ENCODE measurements at places on chromosomes 5 and 9. TPM values are rescaled to one million over a fixed set of nuclear protein-coding genes. Genes with fewer than 3 reads are reported as not detected.

DNA sequence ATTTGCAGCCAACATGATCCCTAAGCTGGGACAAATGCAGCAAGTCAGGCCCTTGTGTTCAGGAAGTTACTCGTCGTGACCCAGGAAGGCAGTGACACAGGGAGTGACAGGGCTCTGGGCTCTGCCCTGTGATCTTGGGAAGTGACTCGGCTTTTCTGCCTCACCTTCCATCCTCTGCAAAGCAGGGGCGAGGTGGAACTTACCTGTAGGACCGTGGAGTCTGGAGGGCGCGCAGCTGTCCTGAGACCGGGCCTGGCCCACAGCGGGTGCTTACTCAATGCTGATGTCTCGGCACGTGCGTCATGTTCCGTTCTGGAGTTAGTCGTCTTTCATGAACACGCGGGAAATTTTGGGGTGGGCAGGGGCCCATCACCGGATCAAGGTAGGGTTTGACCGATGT, 22.8 kb upstream of the LPCAT1 start:
- DNase-seq, result no peak

DNA sequence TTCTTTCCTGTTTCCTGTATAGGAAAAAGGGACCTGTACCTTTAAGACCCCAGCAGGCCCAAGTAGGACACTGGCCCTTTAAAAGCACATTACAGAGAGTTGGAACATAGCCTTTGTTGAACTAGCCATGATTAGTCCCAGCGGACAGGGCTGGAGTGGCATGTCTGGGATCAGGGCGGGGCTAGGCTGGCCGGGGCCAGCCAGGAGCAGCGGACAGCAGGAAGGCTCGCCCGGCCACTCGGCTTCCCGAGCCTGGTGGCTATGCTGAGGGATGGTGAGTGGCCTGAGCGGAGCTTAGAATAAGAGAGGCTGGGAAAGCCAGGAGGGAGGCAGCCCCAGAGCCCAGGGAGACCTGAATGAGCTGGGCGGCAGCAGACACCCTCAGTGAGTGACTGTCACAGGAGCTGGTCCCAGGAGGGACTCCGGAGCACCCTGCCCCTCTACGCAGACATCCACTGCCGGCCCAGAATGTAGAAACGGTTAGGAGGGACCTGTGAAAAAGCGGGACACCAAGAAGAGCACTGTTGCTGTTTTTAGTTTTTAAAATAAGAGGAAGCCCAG, 92.1 kb downstream of the DAB2IP start:
- DNase-seq, result no peak

DNA sequence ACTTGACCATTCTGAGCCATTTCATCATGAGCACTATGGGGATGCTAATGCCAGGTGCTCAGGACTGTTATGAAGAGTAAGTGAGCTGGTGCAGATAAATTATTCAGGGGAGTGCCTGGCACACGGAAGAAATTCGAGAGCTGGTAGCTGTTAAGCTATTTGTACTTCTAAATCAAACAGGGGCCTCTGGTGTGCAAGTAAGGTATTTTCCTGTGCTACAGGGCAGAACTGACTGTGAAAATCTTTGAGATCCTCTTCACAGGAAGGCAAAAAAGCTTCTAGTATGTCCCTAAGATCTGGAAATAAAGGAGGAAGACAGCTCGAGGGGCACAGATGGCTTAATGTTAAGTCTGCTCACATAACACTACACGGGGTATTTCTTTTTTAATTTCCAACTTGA, 106.3 kb upstream of the SPOCK1 start:
- DNase-seq, result no peak

DNA sequence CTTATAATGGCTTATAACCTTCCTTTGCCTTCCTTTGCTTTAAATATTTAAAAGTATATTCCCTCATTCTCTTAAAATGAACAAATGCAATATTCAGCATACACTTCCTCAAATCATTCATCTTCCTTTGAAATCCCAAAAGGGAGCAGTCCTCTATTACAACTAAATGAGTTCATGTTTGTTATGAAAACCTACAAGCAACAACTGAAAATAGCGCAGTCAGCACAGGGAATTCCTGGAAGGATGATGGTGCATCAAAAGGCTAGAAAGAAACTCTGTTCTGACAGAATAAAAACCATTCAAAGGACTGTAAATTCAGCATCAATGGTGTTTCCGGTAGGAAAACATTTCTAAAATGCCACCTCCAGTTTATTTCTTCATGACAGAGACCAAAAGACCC, 3.3 kb downstream of the NR6A1 start:
- no peak for DNase-seq

DNA sequence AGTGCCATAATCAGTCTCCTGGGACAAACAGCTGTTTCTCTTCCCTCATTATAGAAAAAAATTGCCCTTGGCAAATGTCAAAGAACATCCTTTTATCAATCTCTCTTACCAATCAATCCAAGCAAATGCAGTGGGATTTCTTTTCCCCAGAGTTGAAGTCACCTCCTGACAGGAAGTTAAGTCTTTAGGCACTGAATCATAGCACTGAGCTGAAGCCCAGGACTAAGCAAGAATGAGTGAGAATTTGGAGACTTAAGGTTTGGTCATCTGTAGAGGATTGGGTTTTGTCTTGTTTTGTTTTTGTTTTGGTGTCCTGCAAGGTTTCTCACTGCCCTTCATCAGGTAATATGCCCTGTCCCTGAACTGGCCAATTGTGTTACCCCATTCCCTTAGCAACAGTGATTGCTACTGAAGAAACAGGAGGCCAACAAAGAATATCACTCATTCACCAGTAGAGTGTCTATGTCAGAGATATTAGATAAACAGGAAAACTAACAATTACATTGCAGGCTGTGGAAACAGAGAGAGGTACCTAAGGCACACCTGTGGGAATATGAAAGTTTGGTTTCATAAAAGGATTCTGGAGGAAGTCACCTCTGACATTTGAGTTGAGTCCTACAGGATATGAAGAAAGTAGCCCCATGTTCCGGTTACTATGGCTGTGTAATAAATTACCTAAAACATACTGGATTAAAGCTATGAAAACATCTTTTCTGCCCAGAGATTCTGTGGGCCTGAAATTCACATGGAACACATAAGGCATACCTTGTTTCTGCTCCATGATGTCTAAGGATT, 4.5 kb upstream of the FXN start:
- DNase-seq, result peak; percentile 8

The PCDHGA4 gene
- 0.07 TPM for total RNA-seq

The HMCN2 gene
- not detected for total RNA-seq

The QSOX2 gene
- 11.9 TPM for total RNA-seq
